Psoas muscle (tissue), 8 donors: ENCODE measurements at places on chromosomes 11 and 22.

- no peak overlapping the region for H3K4me3 ChIP-seq
- H3K27me3 ChIP-seq = no peaks in the 10 kb centered on the region
- no peak for DNase-seq
These were observed 50.2 kb downstream of the MCAM start for GRCh38 chr11:119266517-119267255.

- H3K4me3 ChIP-seq = no peak overlapping the region
- no peak for DNase-seq
- peaks cover 3% of the 10 kb centered on the region for H3K27me3 ChIP-seq
- H3K4me1 ChIP-seq = no peaks in the 10 kb centered on the region
These were observed 26.7 kb downstream of the GRAP2 start for GRCh38 chr22:39927544-39927943.

DNA sequence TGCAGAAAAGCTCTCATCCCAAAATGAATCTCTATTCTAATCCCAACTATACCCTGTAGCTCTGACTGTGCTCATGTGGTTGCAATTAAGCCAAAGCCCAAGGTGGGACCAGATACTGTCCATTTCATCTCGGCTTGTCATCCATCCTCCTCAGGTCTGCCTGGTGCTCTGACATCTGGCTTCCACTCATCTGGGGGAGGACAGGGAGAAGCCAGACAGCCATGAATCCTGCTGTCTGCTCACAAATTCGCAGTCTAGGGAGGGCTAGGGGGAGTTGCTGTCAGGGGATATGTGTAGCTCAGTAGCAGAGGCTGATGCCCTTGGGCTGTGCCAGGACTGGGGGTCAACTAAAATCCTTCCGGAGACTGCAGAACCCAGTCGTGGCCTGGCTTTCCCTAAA, 167.1 kb downstream of the ETS1 start:
- H3K4me3 ChIP-seq = no peak overlapping the region
- H3K36me3 ChIP-seq = no peaks in the 10 kb centered on the region
- no peaks in the 10 kb centered on the region for H3K27me3 ChIP-seq
- peaks cover 43% of the 10 kb centered on the region for H3K4me1 ChIP-seq
- H3K27ac ChIP-seq = no peak overlapping the region

DNA sequence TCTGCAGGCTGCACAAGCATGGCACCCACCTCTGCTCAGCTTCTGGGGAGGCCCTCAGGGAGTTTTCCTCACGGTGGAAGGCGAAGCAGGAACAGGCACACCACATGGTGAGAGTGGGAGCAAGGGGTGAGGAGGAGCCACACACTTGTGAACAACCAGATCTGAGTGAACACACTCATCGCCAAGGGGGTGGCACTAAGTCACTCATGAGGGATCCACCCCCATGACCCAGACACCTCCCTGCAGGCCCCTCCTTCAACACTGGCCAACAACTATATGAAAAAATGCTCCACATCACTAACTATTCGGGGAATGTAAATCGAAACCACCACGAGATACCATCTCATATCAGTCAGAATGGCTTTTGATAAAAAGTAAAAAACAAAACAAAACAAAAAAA, 722 bp upstream of the KRTAP5-2 start:
- H3K36me3 ChIP-seq = no peaks in the 10 kb centered on the region
- H3K4me1 ChIP-seq = no peaks in the 10 kb centered on the region
- peaks cover 19% of the 10 kb centered on the region for H3K27me3 ChIP-seq
- H3K4me3 ChIP-seq = no peak overlapping the region

DNA sequence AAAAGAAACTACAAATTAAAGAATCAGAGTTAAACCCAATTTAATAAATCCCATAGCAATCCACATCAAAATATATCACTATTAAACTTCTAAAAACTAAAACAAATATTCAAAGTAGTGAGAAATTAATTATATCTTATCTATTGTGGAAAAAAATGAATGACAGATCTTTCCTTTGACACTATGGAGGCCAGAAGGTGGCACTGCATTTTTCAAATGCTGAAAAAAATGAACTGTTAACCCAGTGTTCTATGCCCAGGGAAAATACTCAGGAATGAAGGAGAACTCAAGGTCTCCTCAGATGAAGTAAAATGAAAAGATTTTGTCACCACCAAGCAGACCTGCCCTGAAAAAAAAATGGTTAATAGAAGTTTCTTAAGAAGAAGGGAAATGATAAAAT, 27.7 kb downstream of the TYR start:
- DNase-seq = no peak
- H3K36me3 ChIP-seq = no peaks in the 10 kb centered on the region
- no peak overlapping the region for H3K27ac ChIP-seq
- no peaks in the 10 kb centered on the region for H3K27me3 ChIP-seq
